ENCODE measurements at places on chromosomes 1 and 21.

- DNase-seq: no peak
Measured at GRCh38 chr1:227895828-227896685, 51.7 kb downstream of the WNT9A start.

- DNase-seq: no peak
Measured at GRCh38 chr1:164780111-164780812, 221.3 kb downstream of the PBX1 start.

DNA sequence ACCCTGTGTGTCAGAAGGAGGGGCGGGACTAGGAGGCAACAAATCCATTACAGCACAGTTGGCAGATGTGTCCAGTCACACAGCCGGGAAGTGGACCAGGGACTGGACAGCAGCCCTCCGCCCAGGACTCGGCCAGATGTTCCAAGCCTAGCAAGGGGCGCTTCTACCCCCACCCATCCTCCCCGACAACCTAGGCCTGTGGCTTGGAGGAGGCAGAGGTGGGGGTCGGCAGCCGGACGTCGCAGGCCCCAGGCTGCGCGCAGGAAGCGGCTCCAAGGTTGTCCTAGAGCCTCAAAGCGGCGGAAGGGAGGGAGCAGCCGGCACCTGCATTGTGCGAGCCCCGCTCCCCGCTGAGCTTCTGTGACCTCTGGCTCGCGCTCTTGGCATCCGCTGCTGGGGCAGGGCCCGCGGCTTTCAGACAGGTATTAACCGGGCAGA, 20.6 kb upstream of the MYCL start:
- DNase-seq: no peak

DNA sequence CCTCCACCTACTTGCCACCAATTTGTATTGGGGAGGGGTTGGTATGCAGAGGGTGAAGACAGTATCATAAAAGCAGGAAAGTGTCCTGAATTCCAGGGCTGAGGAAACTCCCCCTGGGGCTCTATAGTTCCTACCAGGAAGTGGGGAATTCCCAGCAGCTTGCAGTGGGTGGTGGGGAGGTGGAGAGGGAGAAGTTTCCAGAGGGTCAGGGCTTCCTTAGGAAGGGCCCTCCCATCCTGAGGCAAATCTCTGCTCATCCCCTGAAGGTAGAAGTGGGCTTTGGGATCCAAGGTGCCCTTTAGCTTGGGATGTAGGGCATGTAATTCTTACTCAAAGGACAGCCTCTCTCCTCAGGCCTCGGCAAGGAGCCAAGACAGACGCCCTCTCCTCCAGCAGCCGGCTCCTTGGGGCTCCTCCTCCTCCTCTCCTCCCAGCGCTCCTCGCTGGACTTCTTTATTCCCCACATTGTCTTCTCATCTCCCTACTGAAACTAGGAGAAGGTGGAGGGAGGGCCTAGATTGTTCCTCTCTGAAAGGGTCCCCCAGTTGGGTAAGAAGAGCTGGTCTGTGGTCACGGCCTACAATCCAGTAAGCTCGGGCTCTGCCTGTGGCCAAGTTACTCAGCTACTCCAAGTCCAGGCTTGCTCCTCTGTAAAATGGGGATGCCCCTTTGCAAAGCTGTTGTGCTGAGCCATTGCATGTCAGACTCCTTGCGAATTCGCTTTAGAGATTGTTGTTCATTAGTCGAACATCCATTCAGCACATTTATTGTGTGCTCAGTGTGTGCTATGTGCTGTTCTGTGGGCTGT, 17.9 kb upstream of the CSF1 start:
- DNase-seq: no peak

- DNase-seq: no peak
Measured at GRCh38 chr21:46196733-46197132, 12.5 kb upstream of the SPATC1L start.

DNA sequence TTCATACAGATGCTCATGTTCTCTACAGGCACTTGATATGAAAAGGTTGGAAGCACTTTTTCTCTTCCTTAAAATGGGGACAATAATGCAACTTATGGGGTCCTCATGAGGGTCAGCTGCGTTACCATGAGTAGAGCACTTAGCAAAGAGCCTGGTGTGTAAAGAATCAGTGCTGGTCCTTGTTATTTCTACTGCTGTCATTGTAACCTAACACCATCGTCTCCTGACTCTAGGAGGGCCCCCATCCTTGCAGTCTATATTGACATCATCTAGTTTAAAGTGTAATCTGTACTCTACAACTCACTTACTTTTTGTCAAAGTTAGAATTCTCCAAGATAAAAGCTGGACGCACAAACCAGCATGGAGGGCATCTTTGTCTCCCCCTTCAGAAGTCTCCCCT, 2.4 kb downstream of the CAPN9 start:
- DNase-seq: no peak

- no peak for DNase-seq
Measured at GRCh38 chr1:226949401-226949800, 9.3 kb downstream of the COQ8A start.

DNA sequence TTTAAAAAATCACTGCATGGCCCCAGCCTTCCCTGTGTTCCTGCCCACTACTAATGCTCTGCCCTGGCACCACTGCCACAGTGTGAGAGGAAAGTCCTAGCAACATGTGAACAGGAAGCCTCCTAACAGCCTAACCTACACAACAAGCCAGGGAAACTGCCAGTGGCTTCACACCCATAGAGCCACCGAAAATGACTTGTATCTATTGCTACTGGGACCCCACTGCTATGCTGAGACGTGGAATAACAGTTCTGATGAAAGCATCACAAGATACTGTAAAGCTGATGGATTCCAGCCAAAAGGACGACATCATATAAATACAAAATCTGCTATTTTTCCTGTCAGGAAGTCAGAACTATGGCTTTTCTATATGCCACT, 74.9 kb downstream of the JAK1 start:
- no peak for DNase-seq

- DNase-seq: no peak
Measured at GRCh38 chr1:172809750-172810149, 150.8 kb downstream of the FASLG start.

DNA sequence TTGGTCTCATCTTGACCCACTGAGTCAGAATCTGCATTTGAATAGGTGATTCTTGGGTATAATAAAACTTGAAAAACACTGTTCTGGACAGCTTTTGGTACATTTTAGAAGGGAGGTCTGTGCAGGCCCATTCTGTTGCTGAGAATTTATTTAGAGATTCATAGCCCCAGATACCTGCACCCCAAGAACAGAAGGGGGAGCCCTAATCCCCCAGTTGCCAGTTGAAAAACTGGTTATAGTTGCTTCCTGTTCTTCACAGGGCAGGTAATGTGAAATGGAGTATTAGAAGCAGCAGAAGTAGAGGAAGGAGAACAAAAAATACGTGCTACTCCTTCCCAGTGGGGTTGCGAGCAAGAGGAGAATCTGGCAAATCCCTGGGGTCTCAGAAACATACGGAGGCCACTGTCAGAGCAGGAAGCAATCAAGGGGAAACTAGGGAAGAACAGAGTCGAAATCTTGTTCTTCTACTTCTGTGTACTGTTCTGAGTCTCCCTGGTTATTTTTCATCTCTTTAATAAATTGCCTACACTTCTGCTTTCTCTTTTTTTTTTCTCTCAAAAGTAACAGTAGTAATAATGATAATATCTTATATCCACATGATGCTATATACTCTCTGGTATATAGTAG, 4.6 kb upstream of the CLCA2 start:
- peak; percentile 59 for DNase-seq

DNA sequence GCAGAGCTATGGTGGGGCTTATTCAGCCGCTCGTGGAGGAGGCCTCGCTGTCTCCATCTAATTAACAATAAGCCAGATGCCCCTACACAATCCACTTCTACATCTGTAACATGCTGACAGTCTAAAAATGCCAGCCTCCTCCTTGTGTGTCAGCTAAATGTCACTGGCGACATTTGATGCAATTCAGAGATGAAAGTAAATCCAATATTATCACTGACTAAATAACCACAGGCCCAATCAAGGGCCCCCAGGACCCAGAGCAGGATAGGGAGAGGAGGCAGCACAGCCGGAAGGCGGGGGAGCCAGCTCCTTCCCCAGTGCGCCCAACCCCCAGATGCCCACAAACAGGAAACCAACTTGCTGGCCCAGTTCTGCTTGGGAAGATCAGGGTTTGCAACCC, 76.6 kb downstream of the DMRTA2 start:
- no peak for DNase-seq

DNA sequence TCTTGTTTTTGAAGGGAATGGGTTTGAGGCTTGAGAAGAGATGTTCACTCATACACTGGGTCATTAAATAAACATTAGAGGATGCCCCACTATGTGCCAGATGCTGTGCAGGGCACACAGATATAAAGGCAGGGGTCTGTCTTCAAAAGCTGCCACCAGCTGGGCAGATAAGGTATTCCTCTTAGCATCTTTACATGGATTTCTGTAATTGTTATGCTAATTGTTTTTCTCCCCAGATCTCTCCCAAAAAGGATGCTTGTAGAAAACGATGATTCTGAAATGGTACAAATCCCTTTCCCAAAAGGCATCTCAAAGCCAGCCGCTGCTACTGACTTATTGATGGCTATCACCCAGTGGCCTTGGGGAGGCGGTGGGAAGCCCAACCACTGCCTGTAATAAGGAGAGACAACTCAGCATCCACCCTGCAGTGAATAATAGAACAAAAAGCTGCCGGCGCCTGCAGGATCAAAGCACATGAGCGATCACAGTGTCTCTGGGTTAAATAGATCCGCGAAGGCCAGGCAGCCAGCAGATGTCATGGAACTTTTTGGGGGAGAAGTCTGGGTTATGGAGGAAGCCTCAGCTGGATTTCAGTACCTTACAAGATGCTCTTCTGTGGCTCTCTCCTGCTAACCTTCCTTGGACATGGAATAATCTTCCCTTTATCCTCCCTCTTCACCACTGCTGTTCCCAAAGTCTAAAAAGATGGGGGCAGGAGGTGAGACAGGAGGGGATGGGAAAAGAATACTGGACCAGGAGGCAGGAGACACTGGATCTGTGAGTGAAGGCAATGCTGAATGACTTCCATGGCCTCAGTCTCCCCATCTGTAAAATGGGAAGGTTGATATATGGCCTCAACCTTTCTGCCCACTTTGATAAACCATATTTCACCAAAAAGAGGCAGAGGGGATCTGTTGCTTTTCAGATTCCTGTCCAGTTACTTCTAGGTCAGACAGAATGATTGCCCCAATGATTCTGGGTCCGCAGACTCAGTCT, 54.8 kb upstream of the CD34 start:
- DNase-seq: no peak

GRCh38 chr1:205275133-205275532, 46.4 kb downstream of the NUAK2 start:
- DNase-seq: peak; percentile 52

DNA sequence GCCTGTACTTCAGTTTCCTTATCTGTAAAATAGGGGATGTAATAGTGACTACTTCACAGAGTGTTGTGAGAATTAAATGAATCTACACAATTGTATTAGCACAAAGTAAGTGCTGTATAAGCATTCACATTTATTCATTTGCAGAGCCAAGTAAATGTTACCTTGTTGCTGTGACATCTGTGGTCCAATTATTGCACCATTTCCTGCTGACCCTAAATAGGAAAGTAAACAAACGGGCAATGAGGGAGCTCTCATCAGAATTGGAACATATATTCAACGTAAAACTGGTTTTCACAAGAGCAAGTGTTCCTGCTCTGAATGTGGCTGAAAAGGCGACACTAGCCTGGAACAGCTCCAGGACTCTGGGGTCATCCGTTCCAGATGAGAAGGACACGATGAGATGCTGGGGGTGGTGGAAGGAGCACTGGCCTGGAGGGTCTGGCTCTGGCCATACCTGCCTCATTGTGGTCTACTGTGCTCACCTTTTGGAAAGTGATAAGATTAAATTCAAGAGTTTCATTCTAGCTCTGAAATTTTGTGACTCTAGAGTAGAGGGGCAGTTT, 34.5 kb downstream of the PROX1 start:
- no peak for DNase-seq

GRCh38 chr1:232893481-232894313, 56.7 kb upstream of the NTPCR start:
- DNase-seq: no peak

DNA sequence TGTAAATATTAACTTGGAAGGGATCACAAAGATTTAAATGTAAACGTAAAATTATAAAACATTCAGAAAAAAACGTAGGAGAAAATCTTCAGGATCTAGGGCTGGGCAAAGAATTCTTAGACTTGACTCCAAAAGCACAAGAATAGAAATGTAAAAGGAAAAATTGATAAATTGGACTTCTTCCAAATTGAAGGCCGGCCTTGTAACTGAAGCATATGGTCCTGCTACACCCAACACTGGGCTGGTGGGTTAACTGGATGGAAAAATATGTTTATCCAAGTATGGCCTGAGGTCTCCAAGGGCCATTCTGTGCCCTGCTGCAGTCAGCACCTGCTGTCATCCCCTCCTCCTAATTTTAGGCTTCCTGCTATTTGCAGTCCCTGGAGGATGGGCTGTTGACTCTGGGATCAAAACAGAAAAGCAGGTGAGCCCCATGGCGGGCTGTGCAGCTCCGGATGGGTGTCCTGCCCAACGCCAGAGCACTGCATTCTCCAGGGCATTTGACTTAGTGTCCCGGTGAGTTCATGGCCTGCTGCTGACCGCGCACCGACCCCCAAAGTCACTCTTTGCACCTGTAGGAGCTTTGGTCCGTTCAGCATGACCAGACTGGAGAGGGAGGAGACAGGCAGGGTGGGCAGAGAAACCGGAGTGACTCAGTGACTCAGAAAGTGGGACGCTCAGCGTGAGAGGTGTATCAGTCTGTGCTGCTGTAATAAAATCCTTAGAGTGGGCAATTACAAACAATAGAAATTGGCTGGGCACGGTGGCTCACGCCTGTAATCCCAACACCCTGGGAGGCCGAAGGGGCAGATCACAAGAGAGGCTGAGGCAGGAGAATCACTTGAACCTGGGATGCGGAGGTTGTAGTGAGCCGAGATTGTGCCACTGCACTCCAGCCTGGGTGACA, 6.1 kb upstream of the AIRE start:
- DNase-seq: no peak
